Stimulated activated CD8-positive, alpha-beta memory T cell treated with anti-CD3 and anti-CD28 coated beads, Interleukin-2, amount 100 ng/mL, for 48 hours (primary cell): ENCODE measurements at places on chromosomes 2 and 18.

DNA sequence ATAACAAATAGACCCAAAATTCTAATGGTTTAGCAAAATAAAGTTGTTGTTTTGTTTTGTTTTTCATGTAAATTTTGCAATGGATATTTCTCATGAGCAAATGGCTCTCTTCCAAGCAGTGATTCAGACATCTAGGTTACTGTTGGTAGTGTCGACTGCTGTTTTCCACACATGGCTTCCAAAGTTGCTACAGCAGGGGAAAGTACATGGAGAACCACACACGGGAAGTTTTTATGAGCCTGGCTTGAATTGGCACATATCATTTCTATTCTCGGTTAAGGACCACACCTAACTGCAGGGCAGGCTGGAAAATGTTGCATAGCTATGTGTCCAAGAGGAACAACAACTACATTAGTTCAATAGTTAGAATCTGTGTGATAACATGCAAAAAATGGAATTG, 262.1 kb downstream of the GALNT13 start:
- no peak for DNase-seq

DNA sequence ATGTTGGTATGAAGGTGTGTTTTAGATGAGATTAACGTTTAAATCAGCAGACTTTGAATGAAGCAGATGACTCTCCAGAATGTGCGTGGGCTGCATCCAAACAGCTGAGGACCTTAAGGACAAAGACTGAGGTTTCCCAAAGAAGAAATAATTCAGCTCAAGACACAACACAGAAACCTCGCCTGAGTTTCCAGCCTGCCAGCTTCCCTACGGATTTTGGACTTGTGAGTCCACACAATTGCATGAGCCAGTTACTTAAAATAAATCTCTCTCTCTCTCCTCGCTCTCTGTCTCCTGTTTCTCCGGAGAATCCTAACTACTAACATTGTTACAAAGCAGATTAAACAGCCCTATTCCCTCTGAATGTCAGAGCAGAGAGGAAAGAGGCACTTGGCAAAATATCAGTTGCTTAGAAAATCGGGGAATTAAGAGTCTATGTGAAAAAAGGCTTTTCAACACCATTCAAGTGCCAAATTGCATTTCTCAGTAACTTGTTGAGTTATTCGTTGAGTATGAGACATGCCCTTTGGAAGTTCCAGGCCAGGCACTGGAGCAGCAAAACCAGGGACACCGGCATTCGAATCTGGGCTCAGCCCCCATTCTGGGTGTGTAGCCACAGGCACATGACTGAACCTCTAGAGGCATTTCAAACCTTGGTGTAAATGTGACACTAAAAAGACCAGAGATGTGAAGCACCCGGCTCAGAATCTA, 174.6 kb upstream of the PID1 start:
- no peak for DNase-seq

DNA sequence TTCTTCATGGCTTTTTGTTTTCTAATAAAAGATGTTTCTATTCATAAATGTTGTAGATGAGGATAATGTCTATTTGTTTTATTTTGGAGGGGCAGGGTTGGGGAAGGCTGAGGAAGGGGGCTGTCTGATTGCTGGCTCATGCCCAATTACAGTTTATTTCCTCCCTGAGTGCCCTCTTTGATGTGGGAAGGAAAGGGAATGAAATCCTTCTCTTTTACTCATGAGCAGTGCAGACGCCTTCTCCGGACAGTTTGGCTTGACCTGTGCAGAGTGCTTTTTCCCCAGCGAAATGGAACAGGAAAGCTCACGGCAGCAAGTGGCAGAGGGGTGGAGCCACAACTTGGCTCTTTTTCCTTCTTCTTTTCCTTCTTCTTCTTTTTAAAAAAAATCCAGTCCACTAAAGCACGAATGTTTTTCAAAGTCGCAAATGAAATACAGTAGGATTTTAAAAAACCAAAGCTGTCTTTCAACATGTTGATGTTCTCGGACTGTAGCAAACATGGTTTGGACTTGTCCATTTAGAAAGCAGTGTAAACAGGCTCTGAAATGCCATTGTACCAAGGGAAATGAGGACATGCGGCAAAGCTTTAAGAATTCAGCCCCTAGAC, 34.5 kb downstream of the RAB31 start:
- no peak for DNase-seq

DNA sequence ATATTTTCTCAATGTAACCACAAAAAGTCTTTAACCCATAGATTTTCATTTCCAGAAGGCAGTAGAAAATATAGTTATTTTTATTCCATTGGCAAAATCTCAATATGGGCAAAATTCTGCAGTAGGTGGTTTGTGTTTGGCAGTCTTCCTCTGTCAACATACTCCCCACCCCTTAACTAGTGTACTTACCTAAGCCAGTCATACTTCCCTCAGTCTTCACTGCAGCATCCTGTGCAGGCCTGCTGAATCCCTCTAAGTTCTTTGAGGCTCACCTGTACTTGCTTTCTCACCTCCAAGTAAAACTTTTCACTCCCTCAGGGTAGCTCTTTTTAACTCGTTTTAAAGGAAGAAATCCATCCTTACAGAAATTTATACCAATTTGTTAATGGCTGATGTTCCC, 6.8 kb downstream of the CARF start:
- no peak for DNase-seq

- no peak for DNase-seq
Observed at GRCh38 chr2:239936838-239937581, 88.1 kb downstream of the NDUFA10 start.

DNA sequence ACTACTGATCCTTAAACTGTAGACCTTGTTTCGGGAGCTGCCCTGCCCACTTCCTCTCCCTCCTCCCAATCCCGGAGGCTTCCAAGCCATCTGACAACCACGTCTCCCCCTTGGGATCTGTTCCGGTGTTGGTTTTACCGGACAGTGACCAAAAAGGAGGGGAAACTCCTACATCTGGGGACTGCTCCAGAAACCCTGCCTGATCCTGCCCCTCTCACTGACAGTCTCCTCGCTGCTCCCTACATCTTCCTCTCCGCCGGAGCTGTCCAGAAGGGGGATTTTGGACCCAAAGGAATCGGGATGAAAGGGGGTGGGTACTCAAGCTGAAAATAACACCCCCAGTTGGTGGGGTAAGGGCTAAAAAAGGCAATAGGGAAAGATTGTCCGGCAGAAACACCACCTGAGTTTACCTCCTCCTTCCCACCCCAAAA, 1.5 kb downstream of the INO80D start:
- DNase-seq, result no peak

GRCh38 chr2:20582600-20583221, 68.2 kb downstream of the HS1BP3 start:
- no peak for DNase-seq

GRCh38 chr2:238696786-238697185, 151.1 kb upstream of the TWIST2 start:
- no peak for DNase-seq

GRCh38 chr18:6547476-6547875, 132.8 kb upstream of the L3MBTL4 start:
- no peak for DNase-seq

- no peak for DNase-seq
Observed at GRCh38 chr18:49739275-49739674, 74.1 kb downstream of the ACAA2 start.

DNA sequence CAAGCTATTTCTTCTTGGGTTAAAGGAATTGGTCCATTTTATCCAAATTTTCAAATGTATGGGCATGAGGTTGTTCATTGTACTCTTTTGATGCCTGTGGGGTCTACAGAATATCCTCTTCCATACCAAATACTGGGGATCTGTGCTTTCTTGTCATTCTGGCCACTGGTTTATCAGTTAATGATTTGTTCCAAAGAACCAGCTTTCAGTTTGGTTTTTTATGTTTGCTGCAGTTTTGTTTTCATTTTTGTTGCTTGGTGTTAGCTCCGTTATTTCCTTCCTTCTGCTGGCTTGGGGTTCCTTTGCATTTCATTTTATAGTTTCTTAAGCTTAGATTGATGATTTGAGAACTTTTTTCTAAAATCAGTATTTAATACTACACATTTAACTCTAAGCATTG, 45.5 kb downstream of the SLC66A2 start:
- DNase-seq, result no peak

GRCh38 chr2:74646834-74647482, 1.2 kb downstream of the M1AP start:
- DNase-seq, result no peak

DNA sequence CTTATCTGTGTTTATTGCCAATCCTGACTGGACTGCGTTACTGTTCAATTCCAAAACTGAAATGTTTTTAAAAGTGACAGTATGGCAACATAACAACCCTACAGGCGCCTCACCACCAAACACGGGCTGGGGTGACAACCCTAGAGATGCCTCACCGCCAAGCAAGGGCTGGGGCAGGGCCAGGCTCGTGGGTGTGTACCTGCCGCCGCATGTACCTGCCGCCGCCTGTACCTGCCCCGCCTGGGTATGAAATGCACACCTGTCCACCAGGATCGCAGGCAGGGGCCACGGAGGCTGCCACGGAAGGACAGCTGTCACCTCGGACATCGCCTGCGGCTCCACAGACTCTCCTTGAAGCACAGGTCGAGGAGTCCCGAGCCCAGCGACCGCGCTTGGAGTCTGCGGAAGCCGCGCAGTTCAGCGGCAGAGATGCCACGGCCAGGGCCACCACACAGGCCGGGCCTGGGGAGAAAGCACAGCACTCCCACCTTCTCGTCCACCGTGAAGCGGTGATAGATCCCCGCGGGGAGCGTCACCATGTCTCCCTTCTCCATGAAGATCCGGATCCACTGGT, 18.9 kb downstream of the ADI1 start:
- no peak for DNase-seq

DNA sequence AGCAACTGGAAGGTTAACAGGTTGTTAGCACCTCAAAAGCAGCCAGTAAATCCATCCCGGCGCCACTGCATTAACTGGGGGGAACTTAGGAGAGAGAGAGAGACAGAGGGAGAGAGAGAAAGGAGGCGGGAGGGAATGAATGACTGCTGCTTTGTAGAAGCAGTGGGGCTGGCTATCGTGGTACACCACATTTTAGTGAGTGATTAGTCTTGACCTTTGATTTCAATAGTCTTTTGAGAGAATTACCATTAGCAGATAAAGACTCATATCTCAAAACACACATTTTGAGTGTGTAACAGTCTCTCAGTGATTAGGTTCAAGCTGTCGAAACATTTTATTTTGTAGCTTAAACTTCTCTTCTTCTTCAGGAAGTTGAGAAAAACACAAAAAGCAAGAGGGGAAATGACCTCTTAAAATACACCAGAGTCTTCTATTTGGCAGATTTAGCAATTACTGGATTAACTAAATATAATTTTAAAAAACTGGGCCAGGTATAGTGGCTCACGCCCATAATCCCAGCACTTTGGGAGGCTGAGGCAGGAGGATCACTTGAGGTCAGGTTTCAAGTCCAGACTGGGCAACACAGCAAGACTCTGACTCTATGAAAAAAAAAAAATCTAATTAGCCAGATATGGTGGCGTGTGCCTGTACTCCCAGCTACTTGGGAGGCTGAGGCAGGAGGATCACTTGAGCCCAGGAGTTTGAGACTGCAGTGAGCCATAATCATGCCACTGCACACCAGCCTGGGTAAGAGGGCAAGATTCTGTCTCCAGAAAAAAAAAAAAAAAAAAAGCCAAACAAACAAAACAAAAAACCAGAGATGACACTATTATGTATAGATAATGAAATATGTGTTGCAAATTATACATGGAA, 22.0 kb upstream of the PNO1 start:
- DNase-seq, result no peak

DNA sequence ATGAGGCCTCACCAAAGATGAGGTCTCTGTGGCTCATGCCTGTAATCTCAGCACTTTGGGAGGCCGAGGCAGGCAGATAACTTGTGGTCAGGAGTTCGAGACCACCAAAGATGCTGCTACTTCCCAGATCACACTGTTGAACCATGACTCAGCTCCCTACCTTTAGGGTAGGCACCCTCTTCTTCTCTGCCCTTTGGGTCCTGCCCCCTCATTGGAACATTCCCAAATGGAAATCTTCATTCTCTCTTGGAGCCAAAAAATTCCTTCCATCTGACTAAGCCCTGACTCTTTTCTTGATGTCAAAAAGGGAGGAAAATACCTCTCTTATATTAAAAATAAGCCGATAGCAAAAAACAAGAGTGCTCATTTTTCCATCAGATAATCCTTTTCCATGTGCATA, 183.5 kb downstream of the PAX3 start:
- DNase-seq, result no peak

DNA sequence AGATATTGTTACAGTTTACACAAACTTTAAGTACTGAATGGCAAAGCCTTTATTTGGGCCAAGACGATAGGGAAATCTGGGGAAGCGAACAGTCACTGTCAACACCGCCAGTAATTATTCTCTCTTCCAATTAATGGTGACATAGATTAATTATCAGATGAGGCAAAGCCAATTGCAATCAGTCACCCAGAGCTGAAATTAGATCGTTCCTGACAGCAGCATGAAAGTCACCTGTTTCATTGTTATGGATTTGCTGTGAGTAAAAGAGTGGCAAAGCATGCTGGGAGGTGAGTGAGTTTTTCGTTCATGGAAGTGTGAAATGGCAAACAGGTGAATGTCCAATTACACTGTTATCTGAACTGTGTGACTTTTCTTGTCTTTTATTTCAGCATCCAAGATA, 164.8 kb upstream of the KLHL14 start:
- DNase-seq, result no peak

DNA sequence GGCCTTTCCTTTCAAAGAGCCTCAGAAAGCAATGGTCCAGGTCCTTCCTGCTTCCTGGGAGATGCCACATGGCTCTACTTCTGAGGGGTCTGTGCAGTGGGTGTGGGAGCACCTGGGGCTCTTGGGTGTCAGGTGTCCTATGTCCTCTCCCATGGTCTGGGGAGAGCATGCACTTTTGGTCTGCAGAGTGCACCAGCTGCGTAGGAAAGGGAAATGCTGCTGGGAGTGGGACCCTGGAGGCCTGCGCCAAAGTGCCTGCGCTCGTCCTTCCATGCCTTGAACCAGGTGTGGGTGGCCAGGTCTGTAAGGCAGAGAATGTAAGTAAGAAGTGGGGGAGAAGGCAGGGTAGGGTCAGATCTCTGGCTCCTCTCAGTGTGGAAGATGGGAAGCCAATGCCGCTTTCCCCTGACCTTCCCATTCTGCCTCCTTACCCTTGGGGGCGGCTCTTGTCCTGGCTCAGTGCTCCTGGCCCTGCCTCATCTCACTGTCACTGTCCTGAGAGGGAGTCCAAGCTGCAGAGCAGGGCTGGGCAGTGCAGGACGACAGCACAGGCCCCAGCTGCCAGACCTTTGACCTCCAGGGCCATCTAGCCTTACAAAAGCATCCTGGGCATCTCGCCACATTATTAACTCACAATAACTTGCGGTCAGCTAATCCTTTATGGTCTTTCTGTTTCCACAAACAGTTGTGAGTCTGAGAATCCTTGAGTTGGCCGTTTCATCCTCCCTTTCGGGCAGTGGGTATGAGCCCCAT, 6.6 kb upstream of the PROM2 start:
- DNase-seq, result no peak

DNA sequence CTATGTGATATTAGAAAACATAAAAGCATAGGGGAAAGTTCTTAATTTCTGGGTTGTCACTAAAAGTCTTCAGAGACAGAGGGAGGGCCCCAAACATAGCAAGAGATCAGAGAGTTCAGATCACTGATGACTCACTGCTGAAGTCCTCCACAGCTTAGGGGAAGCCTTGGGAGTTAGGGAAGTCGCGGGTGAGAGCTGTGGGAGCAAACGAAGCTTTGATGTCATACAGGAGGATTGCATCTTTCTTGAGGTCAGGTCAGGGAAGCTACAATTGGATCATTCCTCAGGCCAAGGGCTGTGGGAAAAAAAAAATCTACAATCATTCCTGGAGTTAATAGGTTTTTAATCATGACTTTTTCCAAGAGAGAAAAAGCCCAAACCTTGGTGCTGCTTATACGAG, 96.2 kb downstream of the COPS8 start:
- DNase-seq, result no peak
